Muscle of arm (tissue), 14 donors: ENCODE measurements at places on chromosomes 4 and X. TPM values are rescaled to one million over a fixed set of nuclear protein-coding genes. Genes with fewer than 3 reads are reported as not detected.

GRCh38 chrX:31384471-31384870, 312.6 kb upstream of the FTHL17 start:
- no peak for DNase-seq

The RAI2 gene
- 9.7 TPM for polyA plus RNA-seq

GRCh38 chr4:147108409-147108808, 162.7 kb upstream of the TTC29 start:
- DNase-seq, result no peak

- no peak for DNase-seq
Observed at GRCh38 chr4:37236165-37236564, 8.4 kb upstream of the NWD2 start.

DNA sequence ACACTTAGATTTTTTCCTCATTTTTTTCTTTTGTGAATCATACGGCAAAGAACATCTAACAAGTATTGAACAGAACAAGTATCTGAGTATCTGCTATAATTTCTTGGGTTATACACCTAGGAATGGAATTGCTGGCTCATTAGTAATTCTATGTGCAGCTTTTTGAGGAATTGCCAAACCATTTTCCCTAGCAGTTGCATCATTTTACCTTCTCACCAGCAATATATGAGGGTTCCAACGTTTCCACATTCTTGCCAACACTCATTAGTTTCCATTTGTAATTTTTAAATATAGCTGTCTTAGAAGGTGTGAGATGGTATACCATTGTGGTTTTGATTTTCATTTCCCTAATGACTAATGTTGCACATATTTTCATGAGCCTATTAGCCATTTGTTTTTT, 41.1 kb upstream of the DCAF8L1 start:
- DNase-seq, result no peak

The MTMR8 gene
- polyA plus RNA-seq, result 0.70 TPM

GRCh38 chrX:43277879-43278278, 378.2 kb upstream of the MAOA start:
- DNase-seq, result no peak

The LPAR4 gene
- 54.2 TPM for polyA plus RNA-seq

The IL2 gene
- not detected for polyA plus RNA-seq

The CCDC149 gene
- polyA plus RNA-seq, result 9.3 TPM

DNA sequence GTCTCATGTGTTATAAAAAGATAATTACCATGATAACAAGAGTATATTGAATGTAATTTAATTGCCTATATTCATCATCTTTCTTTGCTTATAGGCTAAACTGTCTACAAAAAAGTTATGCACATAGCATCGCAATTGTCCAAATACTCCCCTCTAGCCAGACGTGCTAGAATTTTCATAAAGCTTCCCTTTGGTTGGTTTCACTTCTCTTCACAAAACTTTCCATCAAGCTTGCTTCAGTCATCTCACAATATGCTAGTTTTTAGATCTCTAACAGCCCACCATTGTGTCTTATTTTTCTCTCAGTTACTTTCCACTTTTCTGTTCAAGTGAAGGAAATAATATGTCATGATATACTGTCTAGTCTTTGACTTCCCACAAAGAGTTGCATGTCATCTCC, 448.3 kb upstream of the SPANXN1 start:
- DNase-seq, result no peak

DNA sequence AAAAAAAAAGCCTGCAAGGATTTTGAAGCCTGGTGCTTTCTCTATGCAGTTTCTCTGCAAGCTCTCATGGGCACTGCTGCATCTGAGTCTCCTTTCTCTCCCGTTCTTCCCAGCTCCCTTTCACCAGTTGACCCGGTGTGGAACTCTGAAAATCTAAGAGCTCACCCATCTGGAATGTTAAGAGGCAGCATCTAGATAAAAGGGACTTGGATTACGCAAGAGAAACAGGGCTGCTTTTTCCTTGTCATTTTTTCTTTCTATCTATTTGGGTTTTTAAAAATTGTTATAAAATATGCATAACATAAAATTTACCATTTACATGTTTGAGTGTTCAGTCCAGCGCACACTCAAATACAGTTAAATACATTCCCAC, 95.2 kb upstream of the RPS6KA3 start:
- DNase-seq, result no peak

- no peak for DNase-seq
Observed at GRCh38 chr4:8110071-8110986, 48.3 kb downstream of the ABLIM2 start.

DNA sequence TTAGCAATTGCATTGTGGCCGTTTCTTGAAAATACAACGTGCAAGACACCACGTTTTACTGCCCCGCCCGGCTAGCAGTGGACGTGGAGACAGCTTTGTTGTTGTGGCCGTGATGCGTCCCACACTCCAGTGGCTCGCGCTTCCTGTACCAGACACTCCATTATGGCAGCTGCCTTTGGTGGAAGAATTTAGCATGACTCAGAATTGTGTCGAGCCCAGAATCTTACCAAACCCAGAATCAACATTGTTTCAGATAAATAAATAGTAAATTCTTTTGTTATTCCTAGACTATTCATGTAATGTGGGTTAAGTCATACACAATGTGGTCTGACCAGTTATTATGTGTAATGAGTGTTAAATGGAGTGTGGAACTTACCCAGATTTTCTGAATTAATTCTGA, 25.3 kb upstream of the S100P start:
- DNase-seq, result no peak
